Left kidney (tissue), 8 donors: ENCODE measurements at places on chromosomes 4 and X. TPM values are rescaled to one million over a fixed set of nuclear protein-coding genes. Genes with fewer than 3 reads are reported as not detected.

Gene TREX2
- polyA plus RNA-seq: 0.37 TPM

GRCh38 chrX:41705680-41706374 is 17.1 kb downstream of the GPR34 start:
- no peak for DNase-seq

DNA sequence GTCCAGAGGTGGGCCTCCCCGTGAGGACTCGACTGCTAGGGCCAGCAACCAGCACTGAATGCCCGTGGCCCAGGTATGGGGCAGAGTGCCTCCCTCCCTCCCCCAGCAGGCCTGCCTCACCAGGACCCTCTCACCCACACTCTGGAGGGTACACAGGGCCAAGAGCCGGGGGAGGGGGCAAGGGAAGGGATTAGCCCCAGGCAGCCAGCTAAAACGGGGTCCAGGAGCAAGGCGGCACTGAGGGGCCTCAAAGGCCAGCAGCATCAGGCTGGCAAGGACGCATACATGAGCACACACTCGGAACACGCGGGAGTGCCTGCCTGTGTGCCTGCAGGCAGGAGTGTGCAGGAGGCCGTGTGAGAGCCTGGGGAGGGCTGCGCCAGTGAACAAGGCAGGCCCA is 18.3 kb upstream of the DUSP9 start:
- no peak for DNase-seq

- no peak for DNase-seq
Observed at GRCh38 chr4:7144374-7145290, 47.7 kb upstream of the SORCS2 start.

DNA sequence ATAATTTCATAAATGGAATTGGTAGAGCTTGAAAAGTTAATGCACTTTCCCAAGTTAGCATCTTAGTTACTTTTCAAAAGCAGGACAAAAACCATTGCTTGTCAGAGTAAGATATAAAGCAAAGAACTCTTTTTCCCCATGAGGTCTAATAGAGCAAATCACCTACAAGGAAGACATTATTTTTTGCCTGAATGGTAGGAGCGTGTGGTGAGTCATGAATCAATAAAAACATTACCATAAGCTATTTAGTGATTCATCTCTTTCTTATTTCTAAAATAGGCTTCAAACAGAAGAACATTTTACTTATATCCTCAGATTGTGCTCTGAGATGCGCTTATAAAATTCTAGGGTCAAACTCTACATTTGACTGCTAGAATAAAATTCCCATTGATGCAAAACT is 109.4 kb upstream of the GPRIN3 start:
- DNase-seq: no peak

Gene CHRNA9
- 1.4 TPM for polyA plus RNA-seq

Gene LINC00632
- polyA plus RNA-seq: 9.9 TPM

Gene SYNPO2
- polyA plus RNA-seq: 14.3 TPM
